ENCODE measurements at places on chromosomes 16 and 17. TPM values are rescaled to one million over a fixed set of nuclear protein-coding genes. Genes with fewer than 3 reads are reported as not detected.

DNA sequence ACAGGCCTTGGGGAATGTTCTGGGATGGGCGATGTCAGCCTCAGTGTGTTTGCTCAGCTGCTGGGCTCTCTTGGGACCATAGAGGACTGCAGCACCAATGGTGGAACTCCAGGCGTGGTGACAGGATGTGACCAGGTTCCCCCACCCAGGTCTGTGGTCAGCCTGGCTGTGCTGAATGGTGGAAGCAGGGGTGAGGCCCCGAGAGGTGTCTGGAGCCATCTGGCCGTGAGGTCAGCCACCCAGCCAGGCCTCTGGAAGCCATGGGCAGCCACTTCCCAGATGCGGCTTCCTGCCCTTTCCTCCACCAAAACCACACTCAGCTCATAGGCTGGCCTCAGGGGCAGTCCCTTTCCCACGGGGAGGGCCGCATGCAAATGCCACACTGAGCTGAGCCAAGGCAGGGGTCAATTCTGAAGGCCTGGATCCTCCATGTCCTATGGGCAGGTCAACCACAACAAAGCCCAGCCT lies 7.8 kb upstream of the MAPK7 start:
- H3K27me3 ChIP-seq, result no peaks in the 10 kb centered on the region
- peaks cover 18% of the 10 kb centered on the region for H3K4me1 ChIP-seq
- no peaks in the 10 kb centered on the region for H3K36me3 ChIP-seq
- no peak overlapping the region for H3K4me3 ChIP-seq
- no peak overlapping the region for H3K27ac ChIP-seq

Gene CCDC200
- not detected for total RNA-seq

GRCh38 chr16:86408685-86409084 lies 101.6 kb upstream of the FOXF1 start:
- peaks cover 7% of the 10 kb centered on the region for H3K27me3 ChIP-seq
- peaks cover 2% of the 10 kb centered on the region for H3K36me3 ChIP-seq
- no peak for DNase-seq
- no peak overlapping the region for H3K27ac ChIP-seq
- H3K4me3 ChIP-seq, result no peak overlapping the region
- peaks cover 20% of the 10 kb centered on the region for H3K4me1 ChIP-seq

Gene DLX3
- 1.0 TPM for total RNA-seq

Gene GSG1L
- total RNA-seq, result not detected

DNA sequence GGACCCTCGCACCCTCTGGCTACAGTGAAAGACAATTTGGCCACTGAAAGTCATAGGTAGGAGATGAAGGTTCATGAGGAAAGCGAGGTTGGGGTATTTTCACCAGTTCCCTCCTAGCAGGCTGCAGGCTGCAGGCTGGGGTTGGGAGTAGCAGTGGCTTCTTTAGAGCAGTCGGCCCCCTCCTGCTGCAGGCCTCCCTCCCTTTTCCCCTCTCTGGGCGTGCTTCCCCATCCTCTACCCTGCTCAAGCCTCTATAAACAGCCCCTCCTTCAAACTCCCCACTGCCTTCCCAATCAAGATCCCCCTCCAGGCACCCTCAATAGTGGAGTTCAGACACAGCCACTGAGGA lies 41.8 kb downstream of the GAS7 start:
- no peak overlapping the region for H3K4me3 ChIP-seq
- H3K27ac ChIP-seq, result no peak overlapping the region
- H3K4me1 ChIP-seq, result no peaks in the 10 kb centered on the region

All from neural crest cell (in vitro differentiated cells).